ENCODE measurements at places on chromosomes 2 and 18.

GRCh38 chr2:72104821-72105588 is 42.7 kb downstream of the CYP26B1 start:
- no peak for DNase-seq

GRCh38 chr2:16656784-16657391 is 8.7 kb downstream of the CYRIA start:
- no peak for DNase-seq

DNA sequence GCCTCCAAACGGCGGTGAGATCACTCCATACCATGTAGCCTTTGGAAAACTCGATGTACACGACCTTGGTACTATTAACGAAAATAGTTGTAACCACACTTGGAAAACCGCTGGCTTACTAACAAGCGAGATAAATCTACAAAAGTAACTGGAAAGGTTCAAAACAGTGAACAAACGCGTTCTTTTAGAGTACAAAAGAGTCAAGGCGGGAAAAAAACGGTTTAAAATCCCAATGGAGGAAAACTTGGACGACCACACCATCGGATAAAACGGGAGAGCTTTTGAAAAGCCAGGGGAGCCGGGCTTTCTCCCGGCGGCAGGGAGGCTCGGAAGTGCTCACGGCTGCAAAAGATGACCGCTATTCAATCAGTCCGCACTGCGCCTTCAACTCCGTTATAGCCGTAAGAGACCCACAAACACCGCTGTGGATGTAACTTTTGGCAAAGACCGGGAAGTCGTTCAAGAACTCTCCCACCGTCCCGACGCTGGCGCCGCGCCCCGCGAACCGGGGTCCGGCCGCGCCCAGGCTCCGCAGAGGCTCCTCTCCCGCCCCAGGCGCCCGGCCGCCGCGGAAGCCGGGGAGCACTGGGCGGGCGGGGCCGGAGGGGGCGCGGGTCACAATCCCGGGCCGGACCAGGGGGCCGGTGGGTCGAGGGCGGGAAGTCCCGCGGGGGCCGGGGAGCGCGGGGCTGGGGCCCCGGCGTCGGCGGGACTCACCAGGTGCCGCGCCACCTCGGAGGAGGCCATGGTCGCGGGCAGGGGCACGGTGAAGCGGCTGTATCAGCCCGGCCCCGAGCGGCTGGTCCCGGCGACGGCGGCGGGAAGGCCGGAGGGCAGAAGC is 465 bp downstream of the SEPTIN10 start:
- DNase-seq, result peak; percentile 76

- DNase-seq, result no peak
Measured at GRCh38 chr2:134737671-134738070, 18.9 kb upstream of the TMEM163 start.

GRCh38 chr2:24435391-24436316 is 55.4 kb upstream of the NCOA1 start:
- DNase-seq, result peak; percentile 79

- DNase-seq, result no peak
Measured at GRCh38 chr2:171894612-171894947, 536 bp upstream of the SLC25A12 start.

- no peak for DNase-seq
Measured at GRCh38 chr2:73588177-73588576, 54.0 kb downstream of the NAT8 start.

DNA sequence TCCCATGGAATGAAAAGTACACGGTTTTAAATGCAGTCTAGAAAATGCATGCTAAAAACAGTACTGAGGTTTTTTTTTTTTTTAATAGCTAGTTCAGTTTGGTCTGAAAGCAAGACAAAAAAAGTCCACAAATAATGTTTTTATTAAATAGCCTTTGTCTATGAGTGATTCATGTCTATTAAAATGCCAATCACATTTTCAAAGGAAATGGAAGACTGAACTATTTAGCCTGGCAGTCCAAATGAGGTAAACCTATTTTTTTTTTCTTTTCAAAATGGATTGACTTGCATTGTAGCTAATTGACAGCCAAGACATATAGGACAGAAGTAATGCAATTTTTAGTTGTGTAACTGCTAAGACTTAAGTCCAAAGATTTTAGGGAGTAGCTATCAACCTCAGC is 90.3 kb downstream of the LRP1B start:
- DNase-seq, result peak; percentile 25

DNA sequence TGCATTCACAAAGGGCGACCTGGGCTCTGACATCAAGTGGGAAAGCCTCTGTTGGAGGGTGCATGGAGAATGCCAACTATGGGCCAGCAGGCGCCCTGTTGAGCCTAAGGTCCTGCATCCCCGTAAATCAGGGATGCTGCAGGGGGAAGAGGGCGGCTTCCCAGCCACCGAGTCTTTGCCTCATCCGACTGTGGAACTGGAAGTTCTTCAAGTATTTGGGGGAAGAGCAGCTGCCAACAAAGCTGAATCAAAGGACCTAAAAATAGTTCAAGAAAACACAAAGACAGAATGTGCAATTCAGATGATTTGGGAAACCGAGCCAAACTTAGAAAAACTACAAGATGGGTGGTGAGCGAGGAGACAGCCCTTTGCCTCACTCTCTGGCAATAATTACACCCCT is 281.1 kb upstream of the MGAT5 start:
- peak; percentile 54 for DNase-seq

All from astrocyte of the hippocampus (primary cell).